ENCODE measurements at places on chromosomes 11 and 22.

DNA sequence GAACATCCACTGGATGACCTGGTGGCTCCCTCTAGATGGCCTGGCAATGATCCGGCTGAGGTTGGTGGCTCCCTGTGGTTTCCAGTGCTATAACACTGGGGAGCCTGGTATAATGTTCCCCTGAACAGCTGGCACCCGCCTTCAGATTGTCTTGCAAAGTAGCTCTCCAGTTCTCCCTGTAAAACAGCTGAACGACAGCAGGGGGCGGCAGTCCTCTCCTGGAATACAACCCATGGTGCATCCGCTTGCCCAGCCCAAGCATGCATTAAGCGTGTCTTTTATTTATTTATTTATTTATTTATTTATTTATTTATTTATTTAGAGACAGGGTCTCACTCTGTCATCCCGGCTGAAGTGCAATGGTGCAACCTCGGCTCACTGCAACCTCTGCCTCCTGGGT is 258.9 kb downstream of the BUD13 start:
- no peak for DNase-seq

GRCh38 chr11:100618914-100619313 is 68.2 kb upstream of the ARHGAP42 start:
- no peak for DNase-seq

- DNase-seq: no peak
Observed at GRCh38 chr11:10925149-10925926, 67.5 kb upstream of the ZBED5 start.

- DNase-seq: no peak
Observed at GRCh38 chr11:67372993-67373647, at the start of gene CLCF1. Gene CLCF1, minus strand, starts transcription at chr11:67373598. Its CDS starts 59 bp downstream, at chr11:67373539.

DNA sequence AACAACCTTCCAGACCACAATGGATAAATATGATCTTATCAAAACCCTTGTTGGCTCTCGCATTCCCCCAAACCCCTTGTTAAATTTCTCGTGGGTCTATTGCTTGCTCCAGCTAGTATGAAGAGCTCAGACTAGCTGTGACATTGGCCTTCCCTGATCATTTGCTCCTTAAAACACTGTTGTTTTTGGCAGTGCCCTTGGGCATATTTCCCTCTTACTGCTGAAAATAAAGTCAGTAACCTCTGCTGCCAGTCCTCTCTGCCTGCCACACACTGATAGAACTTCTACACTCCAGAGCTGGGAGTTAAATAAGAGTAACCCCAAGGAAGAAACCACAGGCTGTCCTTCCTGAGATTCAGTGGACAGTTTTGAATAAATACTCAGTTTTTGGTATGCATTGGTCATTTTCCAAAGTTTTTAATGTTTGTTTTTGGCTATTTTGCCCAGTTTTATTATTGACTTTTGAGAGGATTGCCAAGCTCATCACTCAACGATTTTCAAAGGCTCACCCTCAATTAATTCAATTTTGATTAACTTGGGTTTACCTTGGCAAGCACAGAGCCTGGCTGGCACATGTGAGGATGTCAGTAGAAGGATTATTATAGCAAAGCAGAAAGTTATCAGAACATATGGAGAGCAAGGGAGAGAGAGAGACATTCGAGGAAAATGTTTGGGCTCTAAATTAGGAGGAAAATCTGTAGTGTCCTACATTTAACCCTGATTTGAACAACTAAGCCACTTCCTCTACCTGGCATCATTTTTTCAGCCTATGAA is 84.3 kb upstream of the SYN3 start:
- DNase-seq: no peak

DNA sequence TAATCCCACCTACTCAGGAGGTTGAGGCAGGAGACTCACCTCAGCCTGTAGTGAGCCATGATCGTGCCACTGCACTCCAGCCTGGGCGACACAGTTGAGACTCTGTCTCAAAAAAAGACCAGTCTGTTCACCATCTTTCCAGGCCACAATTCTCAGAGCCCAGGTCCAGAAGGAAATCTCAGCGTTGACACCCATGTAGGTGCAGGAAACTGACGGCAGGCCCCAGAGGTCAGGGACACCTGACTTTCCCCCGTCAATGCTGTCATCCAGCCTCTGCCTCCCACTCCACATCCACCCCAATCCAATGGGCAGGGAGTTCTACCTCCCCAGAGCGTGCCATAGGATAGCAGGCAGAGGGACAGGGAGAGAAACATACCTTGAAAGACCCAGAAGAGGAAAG is 5.9 kb upstream of the GRK2 start:
- DNase-seq: no peak
